Fibroblast of the aortic adventitia (primary cell): ENCODE measurements at places on chromosomes 4 and X. TPM values are rescaled to one million over a fixed set of nuclear protein-coding genes. Genes with fewer than 3 reads are reported as not detected.

The ZCCHC12 gene
- not detected in 2 replicates for total RNA-seq

GRCh38 chr4:183098723-183099536, at the start of gene WWC2:
WWC2 (plus strand) TSS chr4:183099257; CDS start chr4:183099492, 235 bp downstream.
- peak; percentile 88 for DNase-seq

DNA sequence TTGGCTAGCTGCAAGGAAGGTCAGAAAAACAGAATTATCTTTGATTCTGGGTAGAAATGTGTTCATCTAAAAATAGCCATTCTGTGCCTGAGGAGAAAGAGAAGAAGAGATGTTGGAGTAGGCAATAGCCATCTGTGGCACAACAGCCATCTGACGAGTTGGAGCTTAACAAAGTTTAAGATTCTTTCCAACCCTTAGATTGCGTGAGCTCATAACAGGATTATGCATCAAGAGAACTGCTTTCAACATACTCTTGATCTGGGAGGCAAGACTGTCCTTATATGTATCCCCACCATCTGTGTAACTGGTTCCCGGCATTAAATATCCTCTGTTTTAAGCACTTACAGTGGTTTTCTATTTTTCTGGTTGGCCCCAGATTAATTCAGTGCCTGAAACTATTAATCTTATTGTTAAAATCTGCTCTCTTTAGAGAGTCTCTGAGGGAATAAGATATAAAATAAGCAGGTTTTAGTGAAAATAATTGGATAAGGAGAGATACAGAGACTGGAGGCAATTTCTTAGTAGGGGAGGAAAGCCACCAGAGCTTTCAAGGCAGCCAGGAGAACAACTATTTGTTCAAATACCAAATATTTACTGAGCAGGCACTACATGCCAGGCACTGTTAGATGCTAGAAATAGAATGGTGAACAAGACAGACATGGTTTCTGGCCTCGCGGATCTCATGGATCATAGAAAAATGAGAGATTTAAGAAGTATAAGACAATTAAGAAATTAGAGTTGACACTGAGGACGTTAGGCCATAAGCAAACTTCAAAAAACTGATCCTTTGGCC, 398.0 kb downstream of the SMARCA1 start:
- DNase-seq, result no peak

GRCh38 chr4:71239365-71239764, 99.5 kb upstream of the SLC4A4 start:
- no peak for DNase-seq

The MAD2L1 gene
- total RNA-seq, result 2.5 and 36.5 TPM in 2 replicates

The SHROOM2 gene
- 0.16 TPM in 1 of 2 replicates, not detected in the other for total RNA-seq

- peak; percentile 62 for DNase-seq
Observed at GRCh38 chrX:17521871-17522693, 147.1 kb downstream of the NHS start.

DNA sequence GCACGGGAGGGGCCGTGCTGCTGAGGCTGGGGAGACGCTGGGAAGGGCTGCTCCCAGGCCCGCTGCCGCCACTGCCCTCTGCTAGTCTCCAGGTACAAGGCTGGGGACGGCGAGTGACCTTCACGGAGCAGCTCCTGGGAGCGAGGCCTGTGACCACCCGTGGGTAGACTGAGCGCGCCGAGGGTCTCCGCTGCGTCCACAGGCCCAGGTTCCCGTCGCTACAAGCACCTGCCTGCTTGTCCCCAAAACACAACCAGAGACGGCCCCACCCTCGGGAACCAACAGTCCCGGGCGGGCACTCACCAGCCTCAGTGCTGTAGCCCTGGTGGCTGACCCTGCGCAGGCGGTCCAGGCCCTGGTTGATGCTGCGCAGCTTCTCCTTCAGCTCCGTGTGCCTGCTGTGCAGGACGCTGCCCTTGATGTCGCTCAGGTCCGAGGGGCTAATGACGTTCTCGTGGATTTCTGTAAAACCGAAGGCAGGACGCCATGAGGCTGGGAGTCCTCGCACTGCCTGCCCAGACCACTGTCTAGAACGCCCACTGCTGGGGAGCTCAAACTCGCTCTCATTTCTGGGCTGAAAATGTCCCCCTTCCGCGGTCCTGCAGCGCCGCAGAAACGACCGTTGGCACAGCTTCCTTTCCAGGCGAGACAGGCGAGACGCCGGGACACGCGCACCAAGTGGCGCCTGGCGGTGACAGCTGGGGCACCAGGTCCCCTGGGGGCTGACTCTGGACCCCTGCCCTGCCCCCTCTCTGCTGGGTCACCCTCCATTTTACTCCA, 14.3 kb downstream of the LRPAP1 start:
- DNase-seq, result no peak

- no peak for DNase-seq
Observed at GRCh38 chr4:5866841-5867813, 25.8 kb downstream of the CRMP1 start.

DNA sequence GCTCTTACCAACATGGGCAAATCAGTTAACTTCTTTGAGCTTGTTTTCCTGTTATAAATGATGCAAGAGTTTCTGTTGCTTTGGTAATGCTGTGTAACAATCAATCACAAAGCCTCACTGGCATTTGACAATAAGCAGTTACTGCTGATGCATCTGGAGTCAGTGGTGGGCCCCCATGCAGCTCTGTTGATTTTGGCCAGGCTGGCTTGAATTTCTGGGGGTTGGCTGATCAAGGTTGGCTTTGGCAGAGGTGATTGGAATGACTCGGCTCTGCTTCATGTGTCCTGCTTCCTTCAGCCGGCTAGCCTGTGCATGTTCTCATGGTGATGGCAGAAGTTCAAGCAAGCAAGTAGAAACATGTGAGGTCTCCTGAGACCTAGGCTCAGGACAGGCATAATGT, 90.4 kb downstream of the PHEX start:
- DNase-seq, result peak; percentile 97

- DNase-seq, result no peak
Observed at GRCh38 chr4:36638273-36638811, 356.9 kb downstream of the DTHD1 start.

The TCEAL1 gene
- 38.2 and 113 TPM in 2 replicates for total RNA-seq

- no peak for DNase-seq
Observed at GRCh38 chr4:47929682-47930201, 15.4 kb upstream of the NFXL1 start.

The HTT-AS gene
- total RNA-seq, result not detected in 2 replicates

The DCTD gene
- 91.2 and 111 TPM in 2 replicates for total RNA-seq

DNA sequence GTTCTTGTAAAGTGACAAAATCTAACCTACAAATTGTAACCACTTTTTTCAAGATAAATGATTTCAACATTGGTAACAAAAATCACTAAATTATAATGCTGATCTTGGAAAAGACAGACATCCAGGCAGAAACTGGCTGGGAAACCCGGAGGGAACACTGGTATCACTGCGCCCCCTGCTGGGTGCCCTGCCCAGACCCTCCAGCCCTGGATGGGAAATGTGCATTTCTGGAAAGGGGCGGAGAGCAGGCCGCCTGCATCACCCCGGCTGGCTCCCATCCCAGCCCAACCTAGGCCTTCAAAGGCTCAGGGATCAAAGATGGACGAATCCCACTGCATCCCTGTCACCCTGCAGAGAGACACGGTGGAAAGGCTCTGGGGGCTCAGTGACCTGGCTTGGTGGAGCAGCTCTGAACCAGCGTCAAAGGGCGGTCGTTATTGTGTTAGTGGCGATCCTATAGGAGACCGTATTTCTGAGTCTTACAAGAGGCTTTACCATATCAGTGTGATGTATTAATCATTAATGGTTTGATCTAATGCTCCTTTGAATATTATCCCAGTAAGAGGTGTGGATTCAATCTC, 37.3 kb downstream of the ACOX3 start:
- peak; percentile 86 for DNase-seq

DNA sequence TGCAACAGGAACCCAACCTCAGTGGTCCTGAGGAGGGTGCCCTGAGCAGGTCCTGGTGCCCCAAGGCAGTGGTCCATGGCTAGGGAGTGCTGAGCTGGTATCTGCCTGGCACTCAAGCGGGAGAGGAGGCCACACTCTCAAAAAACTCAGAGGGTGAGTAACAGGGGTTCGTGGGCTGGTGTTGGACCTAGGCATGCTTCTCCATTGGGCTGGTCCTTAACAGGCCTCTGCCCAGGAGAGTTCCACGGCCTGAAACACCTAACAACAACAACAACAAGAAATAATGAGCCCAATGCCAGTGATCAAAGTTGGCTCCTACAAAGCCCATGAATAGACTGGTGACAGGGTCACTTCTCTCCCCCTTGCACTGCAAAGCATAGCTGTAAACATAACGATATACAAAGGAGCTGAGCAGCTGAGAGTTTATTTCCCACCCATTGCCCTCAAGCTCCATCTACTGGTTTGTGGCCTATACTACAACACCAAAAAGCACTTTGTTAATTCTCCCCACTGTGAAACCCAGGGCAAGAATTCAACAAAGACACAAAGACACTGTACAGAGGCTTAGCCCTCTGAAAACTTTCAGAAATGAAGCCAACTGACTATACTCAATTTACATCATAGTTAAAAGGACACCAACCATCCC, 736.1 kb upstream of the ADGRL3 start:
- no peak for DNase-seq

GRCh38 chrX:139324756-139325155, 205.8 kb upstream of the F9 start:
- DNase-seq, result no peak

The AREG gene
- 0.54 TPM in 1 of 2 replicates, not detected in the other for total RNA-seq

GRCh38 chr4:87015416-87015815, 80.6 kb downstream of the AFF1 start:
- DNase-seq, result peak; percentile 37

DNA sequence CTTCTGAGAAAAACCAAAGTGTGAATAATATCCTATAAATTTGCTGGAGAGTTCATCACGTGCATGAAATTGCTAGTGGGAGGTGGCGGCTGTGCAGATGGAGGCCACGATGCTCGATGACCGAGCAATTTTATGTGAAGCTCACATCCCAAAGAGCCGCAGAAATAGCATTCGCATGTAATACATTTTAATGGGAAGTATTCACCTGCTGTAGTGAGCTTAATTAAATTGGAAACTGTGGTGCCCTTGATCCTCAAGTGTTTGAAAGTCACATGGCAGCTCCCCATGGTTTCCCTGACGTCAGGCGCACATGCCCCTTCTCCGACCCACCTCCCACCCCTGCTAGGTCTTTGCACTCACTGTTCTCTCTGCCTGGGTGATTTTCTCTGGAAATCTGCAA, 136.8 kb downstream of the STK32B start:
- DNase-seq, result no peak
